Psoas muscle (tissue), 8 donors: ENCODE measurements at places on chromosomes 12 and 14. TPM values are rescaled to one million over a fixed set of nuclear protein-coding genes. Genes with fewer than 3 reads are reported as not detected.
A peak's percentile ranks its signal among the peaks of the same experiment; 100 is the strongest.

- DNase-seq = peak; percentile 80
Observed at GRCh38 chr14:77000340-77001270, 27.9 kb downstream of the IRF2BPL start.

- no peak for DNase-seq
Observed at GRCh38 chr12:62695696-62696095, 229.1 kb downstream of the MON2 start.

Gene KRT6B
- 0.26 TPM for total RNA-seq

Gene RNASE1
- 181 TPM for total RNA-seq

Gene BCL11B
- total RNA-seq = not detected
